Transverse colon (tissue), 4 donors: ENCODE measurements at places on chromosomes 3 and 15. TPM values are rescaled to one million over a fixed set of nuclear protein-coding genes. Genes with fewer than 3 reads are reported as not detected.

DNA sequence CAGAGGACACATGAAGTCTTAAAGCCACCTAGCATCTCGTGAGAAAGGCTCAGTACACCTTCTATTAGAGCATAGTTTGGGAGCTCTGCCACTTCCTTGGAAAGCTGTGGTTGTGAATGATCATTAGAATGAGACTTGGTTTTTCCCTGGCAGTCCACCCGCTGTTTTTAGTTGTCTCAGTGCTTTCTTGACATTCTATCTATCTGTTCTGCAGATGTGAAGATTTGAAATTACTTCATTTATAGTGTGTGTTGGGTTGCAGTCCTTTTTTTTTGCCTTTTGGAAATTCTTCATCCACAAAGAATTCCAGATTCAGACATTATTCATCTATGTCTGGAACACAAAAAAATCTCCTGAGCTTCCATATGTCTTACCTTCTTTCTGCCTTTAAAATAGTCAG lies 23.7 kb downstream of the PPP2R3A start:
- no peak overlapping the region for H3K27ac ChIP-seq
- DNase-seq, result no peak
- H3K27me3 ChIP-seq, result no peaks in the 10 kb centered on the region
- H3K4me3 ChIP-seq, result no peak overlapping the region

NR1I2 gene
- 271 TPM for total RNA-seq

DNA sequence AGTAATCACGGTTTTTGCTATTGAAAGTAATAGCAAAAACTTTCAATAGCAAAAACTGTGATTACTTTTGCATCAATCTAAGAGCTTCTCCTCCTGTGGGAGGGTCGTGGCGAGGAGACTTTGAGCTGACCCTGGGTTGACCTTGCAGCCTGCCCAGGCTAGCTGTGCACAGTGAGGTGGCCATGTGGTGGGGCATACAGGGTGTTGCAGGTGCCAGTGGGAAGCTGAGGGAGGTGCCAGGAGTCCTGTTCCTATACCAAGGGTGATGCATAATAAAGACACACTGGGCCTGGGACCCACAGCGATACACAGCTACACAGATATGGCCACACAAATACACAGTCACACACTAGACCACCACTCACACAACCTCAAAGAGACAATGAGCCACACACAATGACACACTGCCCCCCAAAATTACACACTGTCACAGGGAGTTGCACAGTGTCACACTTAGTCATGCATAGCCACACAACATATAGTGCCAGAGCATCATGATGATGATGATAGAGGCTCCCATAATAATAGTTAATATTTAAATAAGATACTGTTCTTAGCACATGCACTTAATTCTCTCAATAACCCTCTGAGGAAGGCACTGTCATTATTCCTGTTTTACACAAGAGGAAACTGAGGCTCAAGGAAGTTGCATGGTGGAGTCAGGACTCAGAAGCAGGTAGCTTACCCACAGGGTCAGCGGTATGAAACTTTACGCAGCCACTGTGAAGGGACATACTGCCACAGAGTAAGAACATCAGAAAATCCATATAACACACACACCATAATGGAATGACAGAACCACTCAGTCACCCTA lies 6.3 kb downstream of the PLCD1 start:
- H3K4me3 ChIP-seq, result peak overlapping the region; percentile 55
- DNase-seq, result peak; percentile 10
- H3K36me3 ChIP-seq, result peaks cover 4% of the 10 kb centered on the region
- no peaks in the 10 kb centered on the region for H3K27me3 ChIP-seq
- peak overlapping the region; percentile 89 for H3K27ac ChIP-seq

DNA sequence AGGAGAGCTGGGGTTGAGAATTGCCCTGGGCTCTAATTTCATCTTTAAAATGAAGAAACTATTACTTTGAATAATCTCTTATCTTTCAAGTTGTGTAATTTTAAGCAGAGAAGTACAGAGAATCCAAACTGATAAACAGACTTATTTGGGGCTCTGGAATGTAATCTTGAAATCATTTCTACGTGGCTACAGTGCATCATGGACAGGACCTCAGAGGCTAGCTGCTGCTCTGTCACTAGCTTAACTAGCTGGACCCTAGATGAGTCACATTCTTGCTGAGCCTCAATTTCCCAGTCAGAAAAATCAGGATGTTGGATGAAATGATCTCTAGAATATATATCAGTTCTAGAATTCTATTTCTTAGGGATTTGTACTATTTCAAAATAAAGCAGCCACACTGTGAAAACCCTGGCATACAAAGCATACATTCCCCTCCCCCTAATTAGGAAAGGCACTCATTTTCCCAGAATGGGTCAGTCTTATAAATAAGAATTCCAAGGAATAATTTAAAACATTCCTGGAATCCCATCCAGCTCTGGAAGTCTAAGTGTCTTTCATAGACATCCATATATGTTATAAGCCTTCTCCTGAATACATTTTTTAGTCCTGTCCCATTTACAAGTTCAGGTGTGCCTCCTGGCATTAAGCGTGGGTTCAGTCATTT lies 47.2 kb downstream of the RASGRP1 start:
- no peak overlapping the region for H3K4me3 ChIP-seq
- H3K27ac ChIP-seq, result no peak overlapping the region
- DNase-seq, result no peak

ATP13A4 gene
- 8.2 TPM for total RNA-seq

GRCh38 chr15:61091289-61091616 lies 137.8 kb downstream of the RORA start:
- no peaks in the 10 kb centered on the region for H3K27me3 ChIP-seq
- peaks cover 9% of the 10 kb centered on the region for H3K4me1 ChIP-seq
- no peak for DNase-seq

FOXL2 gene
- total RNA-seq, result not detected

DPPA2 gene
- not detected for total RNA-seq

CTDSPL gene
- total RNA-seq, result 39.8 TPM
